ENCODE measurements at places on chromosomes 12 and 14. TPM values are rescaled to one million over a fixed set of nuclear protein-coding genes. Genes with fewer than 3 reads are reported as not detected.

Gene MSI1
- 0.85 TPM for total RNA-seq

Gene CCDC88C
- 6.4 TPM for total RNA-seq

DNA sequence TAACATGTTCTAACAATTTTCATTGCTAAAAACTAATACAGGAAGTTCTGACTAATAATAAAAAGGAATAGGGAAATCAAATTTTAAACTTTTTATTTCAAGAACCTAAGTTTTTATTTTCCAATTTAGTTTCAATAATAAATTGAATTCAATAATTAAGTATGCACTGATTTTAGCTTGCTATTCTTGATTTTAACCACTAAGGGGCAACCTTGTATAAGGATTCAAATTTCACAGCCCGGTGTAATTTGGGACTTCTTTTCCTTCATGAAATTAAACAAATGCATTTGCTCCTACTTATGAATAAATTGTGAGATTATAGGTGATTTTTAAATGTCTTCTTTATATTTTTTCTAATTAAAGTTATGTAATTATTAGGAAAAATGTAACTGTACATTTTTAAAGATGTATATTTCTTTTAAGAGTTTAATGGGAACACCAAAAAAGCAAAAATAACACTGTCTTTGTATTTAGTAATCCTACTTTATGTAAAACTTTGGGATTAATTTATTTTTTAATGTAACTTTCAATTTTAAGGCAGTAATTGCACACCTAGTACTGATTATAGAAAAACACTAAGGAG is 241.4 kb upstream of the PDZRN4 start:
- DNase-seq = peak; percentile 54

DNA sequence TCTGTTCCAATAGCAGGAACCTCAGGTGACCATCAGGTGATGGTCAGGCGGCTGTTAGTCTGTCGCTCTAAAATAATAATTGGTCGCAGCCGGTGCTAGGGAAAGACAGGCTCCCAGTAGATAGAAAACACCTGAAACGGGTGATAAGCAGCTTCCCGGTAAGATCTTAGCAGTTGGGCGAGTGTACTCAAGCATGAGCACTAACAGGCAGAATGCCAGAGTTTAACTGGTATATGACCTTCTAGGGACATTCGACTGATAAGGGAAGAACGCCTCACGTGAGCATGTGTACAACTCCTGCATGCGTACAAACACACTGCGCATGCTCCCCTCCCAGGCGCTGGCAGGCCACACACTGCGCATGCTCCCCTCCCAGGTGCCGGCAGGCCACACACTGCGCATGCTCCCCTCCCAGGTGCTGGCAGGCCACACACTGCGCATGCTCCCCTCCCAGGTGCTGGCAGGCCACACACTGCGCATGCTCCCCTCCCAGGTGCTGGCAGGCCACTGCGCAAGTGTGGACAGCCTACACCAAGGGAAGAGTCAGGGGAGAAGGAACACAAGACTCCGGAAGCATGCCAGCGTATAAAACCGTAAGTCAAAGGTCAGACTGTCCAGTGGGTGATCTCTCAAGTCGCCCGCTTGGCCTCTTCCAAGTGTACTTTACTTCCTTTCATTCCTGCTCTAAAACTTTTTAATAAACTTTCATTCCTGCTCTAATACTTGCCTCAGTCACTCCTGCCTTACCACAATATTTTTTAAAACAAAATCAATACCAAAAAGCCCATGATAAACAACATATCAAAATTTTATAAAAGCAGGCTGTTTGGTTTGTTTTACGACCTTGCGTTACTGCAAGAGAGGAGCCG is 24.5 kb downstream of the GPRC5D start:
- no peak for DNase-seq

DNA sequence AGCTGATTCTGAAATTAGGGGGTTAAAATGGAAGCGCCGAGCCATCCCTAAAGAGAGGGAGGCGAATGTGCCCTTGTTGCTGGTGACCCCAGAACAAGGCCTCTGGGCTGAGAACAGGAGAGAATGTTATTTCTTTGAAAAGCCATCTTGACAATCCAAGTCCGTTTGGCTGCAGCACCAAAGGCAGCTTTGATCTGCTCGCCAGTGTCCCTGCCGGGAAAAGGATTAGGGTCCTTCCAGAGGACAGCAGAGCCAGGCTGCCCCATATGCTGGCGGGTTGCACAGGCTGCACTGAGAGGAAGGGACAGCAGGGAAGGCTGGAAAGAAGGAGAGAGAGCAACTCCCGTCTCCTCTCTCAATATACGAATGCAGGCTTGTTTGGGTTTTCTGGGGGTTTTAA is 141.7 kb downstream of the TMEM132C start:
- no peak for DNase-seq

DNA sequence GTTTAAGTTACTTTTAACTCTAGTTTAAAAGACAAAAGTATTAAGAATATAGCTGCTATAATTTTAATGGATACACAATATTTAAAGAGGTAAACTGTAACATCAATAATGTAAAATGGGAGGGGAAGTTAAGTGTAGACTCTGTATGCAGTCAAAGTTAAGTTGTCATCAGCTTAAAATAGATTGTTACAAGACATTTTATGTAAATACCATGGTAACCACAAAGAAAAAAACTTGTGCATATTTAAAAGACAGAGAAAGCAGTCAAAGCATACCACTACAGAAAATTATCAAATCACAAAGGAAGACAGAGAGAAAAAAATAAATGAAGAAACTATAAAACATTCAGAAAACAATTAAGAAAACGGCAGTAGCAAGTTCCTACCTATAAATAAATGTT is 73.3 kb downstream of the CEP128 start:
- no peak for DNase-seq

GRCh38 chr12:75706786-75707605 is 195.6 kb upstream of the KRR1 start:
- DNase-seq = no peak

DNA sequence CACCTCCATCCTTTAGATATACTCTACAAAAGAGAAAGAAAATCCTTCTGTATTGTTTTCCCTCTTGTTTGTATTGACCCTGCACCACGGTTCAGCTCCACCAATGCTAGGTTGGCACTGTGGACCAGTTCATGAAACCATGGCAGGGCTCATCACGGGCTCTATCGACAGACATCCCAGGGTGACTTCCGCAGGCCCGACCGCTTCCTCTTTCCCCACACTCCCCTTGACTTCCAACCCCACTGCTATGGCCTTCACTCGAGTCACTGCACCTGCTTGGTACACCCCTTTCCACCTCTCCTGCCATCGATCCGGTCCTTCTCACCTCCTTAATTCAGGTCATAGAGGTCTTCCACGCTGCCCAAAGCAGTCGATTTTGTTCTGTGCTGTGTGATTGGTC is 21.2 kb upstream of the AKAP5 start:
- DNase-seq = no peak

- DNase-seq = no peak
Measured at GRCh38 chr14:85079842-85080730, 449.9 kb upstream of the FLRT2 start.

DNA sequence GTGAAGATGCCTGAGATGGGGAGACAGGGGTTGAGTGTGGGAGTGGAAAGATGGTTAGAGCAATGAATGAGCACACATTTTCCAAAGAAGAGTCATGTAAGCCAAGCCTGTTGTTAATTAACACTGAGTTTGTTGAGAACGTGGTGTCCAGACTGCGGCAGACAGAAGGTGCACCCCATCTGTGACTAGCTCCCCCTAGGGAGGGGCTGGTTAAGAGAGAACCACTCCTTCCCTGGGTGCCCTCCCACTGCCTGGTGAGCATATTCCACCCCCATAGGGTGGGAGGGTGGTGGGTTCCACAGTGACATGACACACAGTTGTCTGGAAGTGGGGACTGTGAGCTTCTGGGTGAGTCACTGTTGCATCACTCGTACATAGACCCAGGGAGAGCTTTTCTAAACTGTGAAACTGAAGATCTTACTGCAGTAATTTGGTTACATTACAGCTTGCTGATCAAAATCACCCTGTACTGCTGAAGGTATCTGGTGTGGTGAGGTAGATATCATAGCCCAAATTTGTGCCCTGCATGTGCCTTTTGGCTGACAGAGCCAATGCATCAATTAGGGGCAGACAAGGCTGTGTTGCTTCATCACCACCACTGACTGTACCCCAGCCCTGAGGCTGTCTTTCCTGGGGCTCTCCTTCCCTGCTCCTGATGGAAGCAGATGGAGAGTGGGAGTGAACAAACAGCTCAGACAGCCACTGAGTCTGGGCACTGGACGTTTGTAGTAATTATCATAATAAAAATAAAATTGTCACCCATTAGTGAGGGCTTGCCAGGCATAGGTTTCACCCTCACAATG is 150.9 kb downstream of the EMP1 start:
- no peak for DNase-seq

DNA sequence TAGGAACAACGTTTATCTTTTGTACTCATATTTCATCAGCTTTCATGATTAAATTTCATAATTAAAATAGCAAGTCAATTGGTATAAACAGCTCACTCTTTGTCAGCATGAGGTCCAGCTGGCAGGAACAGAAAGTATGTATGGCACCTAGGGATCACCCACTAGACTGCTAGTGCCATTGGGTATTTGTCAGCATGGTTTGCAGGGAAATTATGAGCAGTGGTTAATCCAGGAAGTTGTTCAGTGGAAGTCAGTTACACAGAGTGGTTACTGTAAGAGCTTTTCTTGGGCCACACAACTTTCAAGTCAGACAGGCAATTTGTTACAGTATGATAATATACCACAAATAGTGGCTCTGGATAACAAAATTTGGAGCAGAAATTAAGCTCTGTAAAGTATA is 340.3 kb upstream of the RGS6 start:
- peak; percentile 35 for DNase-seq

GRCh38 chr12:128971802-128972201 is 118.5 kb downstream of the GLT1D1 start:
- DNase-seq = no peak

GRCh38 chr12:105100207-105100985 is 7.1 kb upstream of the WASHC4 start:
- peak; percentile 54 for DNase-seq

DNA sequence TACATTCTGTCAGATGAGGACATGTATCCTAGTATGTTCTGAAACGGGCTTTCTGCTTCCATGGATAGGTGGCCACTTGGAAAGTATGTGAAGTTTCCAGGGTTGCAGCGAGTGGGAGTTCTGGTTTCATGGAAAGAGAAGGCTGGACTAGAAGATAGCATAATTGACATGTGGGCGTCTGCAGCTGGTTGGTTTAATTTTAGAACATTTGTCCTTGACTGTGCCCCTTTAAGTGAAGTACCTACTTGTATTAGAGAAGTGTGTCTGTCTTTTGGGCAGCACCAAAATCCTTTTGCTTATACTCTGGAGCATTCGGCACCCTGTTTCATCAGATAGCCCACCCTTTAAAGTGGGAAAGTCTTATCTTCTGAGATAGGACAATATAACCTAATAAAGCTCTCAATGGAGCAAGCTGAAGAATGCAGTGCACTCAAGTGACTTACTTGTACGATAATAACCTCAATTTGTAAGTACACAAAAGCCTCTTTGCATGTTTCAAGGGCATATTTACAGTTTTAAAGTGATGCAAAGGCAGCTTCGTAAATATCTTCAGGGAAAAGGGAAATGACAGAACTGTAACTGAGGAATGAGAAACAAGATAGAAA is 35.2 kb downstream of the NTN4 start:
- no peak for DNase-seq

GRCh38 chr14:60622210-60622916 is 26.9 kb downstream of the SIX1 start:
- no peak for DNase-seq
